SHP77 treated with DMSO at 0.1 percent for 48 hours (cell line): ENCODE measurements at places on chromosomes 16 and 17.

- DNase-seq = peak; percentile 43
These were observed 3.3 kb upstream of the PPP1R1B start for GRCh38 chr17:39623356-39623950.

DNA sequence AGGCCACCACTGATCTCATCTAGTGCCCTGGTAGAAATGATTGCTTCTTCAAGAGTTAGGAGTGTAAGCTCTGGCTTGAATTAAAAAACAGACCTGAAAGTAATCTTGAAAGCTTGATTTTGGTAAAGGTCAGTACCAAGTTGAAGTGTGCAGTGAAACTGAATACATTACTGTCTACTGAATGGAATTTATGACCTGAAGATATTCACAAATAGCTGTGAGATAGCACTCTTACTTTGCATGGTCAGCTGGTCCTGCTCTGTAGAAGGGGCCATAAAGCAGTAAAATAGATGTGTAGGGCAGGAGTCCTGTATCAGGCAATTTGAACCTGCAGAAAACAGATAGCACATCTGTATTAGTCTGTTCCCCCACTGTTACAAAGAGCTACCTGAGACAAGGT lies 78.6 kb downstream of the MYH13 start:
- DNase-seq = no peak

GRCh38 chr16:85157813-85158742 lies 45.8 kb upstream of the CIBAR2 start:
- DNase-seq = no peak

- DNase-seq = no peak
These were observed 34.4 kb downstream of the GPRC5B start for GRCh38 chr16:19850131-19850817.

GRCh38 chr17:34347063-34347462 lies 9.2 kb upstream of the CCL13 start:
- DNase-seq = no peak

GRCh38 chr16:80058214-80058613 lies 457.7 kb upstream of the MAF start:
- DNase-seq = no peak

DNA sequence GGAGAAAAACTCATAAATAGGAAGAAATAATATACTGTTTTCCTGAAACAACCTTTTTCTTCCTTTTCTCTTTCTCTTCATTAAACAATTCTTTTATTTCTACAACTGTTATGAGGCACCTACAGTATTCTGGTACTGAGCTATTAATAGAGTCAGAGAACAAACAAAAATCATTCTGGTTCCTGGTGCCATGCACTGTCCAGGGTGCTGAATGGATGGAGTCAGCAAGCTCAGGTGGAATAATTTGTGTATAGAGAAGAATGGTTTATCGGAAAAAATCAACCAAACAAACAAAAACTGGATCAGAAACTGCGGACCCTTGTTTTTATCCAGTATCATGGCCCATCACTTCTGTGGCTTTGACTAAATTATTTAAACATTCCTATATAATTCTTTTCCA lies 430.3 kb upstream of the GOT2 start:
- no peak for DNase-seq

GRCh38 chr17:65797809-65798208 lies 236.4 kb upstream of the AXIN2 start:
- no peak for DNase-seq

DNA sequence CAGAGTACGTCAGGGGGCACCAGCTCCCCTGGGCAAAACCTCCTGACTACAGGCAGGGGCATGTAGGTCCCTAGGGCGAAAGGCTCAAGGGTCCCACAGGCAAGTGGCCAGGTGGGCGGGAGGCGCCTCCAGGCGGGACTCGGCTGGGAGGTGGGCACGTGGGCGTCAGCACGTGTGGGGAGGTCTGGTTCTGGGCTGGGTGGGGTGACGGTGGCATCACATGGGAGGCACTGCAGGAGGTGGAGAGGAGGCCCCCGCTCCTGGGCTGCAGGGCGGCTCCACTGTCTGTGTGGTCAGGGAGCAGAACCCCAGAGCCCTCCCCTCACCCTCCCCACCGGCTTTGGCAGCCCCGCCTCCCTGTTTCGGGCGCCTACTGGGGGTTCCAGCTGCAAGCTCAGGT lies 52.7 kb downstream of the ACTG1 start:
- no peak for DNase-seq

- peak; percentile 46 for DNase-seq
These were observed 84.9 kb upstream of the CBX4 start for GRCh38 chr17:79923974-79924638.

DNA sequence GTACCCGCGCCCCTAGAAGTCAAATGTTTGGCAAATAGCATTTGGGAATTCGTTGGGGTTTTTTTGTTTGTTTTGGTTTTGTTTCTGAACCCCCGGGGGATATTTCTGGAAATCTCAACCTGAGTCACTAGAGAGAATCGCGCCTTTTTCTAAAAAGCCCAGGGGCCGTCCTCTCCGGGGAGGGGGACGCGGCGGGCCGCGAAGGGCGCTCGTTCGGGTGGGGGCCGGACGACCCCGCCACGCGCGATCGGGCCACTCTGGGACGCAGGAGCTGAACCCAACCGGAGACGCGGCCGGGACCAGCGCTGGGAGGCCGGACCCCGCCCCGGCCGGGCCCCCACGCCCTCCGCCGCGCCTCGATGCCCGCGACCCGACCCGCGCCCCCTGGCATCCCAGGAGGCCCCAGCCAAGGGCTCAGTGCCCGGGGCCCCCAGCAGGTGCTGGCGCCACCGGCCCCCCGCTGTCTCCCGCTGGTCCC lies 302 bp downstream of the LITAF start:
- no peak for DNase-seq

GRCh38 chr17:73401911-73402310 lies 90.1 kb upstream of the CDC42EP4 start:
- no peak for DNase-seq

DNA sequence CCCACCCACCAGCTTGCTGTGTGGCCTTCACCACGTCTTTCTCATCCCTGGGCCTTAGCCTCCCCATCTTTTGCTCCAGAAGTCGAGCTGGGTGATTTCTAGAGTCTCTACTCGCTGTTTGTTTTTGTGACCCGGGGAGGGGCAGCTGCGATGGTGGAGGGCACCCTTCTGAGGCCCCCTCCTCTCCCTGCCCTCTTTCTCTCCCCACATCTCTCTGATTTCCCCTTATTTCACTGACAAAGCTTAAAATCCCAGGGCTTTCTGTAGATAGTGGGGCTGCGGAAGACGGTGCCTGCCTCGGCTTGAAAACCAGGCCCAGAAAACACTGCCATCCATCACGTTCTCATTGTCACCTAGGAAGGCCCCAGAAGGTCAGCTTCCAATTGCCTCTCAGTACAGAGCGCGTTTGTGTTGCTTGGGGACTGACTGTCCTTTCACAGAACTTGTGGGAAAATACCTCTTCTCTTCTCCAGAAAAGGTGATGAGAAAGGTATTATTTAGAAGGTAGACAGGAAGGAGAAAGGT lies 95.1 kb downstream of the NTN1 start:
- no peak for DNase-seq
